ENCODE measurements at places on chromosomes 11 and 22. TPM values are rescaled to one million over a fixed set of nuclear protein-coding genes. Genes with fewer than 3 reads are reported as not detected.

DNA sequence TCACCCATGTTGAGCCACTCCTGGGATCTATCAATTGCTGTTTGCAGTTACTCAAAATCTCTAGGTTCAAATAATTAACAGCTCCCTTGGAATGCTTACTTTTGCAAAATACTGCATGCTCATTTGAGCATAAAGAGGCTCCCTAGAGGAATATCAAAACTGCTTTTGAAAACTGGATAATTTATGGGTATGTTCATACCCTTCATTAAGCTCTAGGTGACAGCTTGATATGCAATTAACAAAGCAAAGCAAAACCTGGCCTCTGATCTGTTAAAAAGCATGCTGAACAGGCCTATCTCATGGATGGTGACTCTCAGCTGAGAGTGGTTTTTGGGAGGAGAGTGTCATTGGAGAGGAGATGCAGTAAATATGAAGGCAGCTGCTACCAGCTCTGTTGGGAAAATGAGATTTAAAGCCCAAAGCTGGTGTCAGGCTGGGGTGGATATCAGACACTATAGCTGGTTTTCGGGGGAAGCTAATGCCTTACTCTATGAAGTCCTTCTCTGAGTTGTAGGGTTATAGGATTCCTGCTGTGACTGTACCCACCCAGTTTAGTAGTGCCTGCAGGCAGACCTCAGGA lies 110.9 kb downstream of the RASSF10 start:
- peak overlapping the region; percentile 85 for H3K27ac ChIP-seq
- H3K4me1 ChIP-seq: peaks cover 54% of the 10 kb centered on the region
- no peaks in the 10 kb centered on the region for H3K36me3 ChIP-seq
- H3K4me3 ChIP-seq: no peak overlapping the region

DNA sequence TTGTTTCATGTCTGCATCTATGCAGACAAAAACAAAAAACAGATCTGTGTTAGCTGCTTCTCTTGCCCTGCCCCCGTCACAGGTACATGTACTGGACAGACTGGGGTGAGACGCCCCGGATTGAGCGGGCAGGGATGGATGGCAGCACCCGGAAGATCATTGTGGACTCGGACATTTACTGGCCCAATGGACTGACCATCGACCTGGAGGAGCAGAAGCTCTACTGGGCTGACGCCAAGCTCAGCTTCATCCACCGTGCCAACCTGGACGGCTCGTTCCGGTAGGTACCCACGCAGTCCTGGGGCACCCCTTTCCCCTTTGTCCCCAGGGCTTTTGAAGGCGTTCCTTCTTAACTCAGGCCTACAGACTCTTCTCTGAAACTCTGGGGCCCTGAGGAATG lies 45.2 kb downstream of the LRP5 start:
- peaks cover 4% of the 10 kb centered on the region for H3K36me3 ChIP-seq
- peak; percentile 38 for DNase-seq
- H3K27me3 ChIP-seq: no peaks in the 10 kb centered on the region
- H3K4me1 ChIP-seq: peaks cover 23% of the 10 kb centered on the region
- no peak overlapping the region for H3K27ac ChIP-seq
- H3K4me3 ChIP-seq: no peak overlapping the region

- peak overlapping the region; percentile 85 for H3K27ac ChIP-seq
- H3K27me3 ChIP-seq: no peaks in the 10 kb centered on the region
- no peaks in the 10 kb centered on the region for H3K36me3 ChIP-seq
- peaks cover 44% of the 10 kb centered on the region for H3K4me1 ChIP-seq
- DNase-seq: peak; percentile 94
- no peak overlapping the region for H3K4me3 ChIP-seq
Observed at GRCh38 chr11:122721964-122722266, 66.4 kb downstream of the UBASH3B start.

DNA sequence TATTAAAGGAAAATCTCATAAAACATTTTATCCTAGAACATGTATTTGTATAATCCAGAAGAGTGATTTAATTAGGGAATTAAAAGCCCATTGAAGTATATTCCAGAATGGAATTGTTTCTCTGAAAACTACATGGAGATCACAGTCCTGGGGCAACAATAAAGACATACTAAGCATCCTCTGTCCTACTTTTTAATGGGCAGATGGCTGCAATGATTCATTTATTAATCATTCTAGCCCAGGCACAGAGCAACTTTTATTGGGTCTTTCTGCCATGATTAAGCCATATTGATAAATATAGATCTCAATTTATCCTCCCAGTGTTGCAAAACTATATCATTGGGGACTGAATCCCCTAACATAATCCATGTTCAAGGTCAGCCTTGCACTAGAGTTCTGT lies 22.0 kb downstream of the FAM181B start:
- H3K27ac ChIP-seq: no peak overlapping the region
- H3K4me1 ChIP-seq: no peaks in the 10 kb centered on the region
- no peaks in the 10 kb centered on the region for H3K36me3 ChIP-seq
- H3K27me3 ChIP-seq: peaks cover 17% of the 10 kb centered on the region
- H3K4me3 ChIP-seq: no peak overlapping the region

DNA sequence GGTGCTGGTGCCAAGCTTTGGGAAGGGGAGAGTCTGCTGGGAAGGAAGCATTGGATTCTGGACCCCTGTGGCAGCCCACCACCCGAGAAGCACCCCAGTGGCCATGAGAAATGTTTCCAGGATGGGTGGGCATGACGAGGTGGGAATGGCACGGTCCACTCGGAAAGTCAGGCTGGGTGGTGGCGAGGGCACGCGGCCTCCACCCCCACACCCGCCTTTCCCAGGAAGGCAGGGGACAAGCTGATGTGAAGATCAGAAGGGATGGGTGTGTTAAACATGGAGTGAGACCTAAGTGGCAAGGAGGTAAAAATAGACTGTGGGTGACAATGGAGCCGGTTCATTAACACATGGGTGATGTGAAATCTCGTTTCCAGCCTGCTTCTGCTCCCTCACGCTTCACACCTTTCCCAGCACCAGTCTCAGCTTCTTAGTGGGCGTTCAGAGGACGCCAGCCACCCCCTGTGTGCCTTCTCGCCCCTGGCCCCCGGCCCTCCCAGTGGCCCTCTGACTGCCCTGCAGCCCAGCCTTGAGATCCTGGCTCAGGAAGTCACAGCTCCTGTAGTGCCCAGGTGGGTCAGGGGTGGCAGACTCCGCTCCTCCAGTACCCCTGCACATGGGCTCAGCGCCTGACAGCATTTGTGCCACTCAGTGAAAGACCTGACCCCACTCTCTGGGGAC lies 27.6 kb downstream of the LRRC10B start:
- no peaks in the 10 kb centered on the region for H3K36me3 ChIP-seq
- no peak for DNase-seq
- H3K27me3 ChIP-seq: peaks cover under 1% of the 10 kb centered on the region

GRCh38 chr11:9787981-9788521 lies 124.2 kb downstream of the SWAP70 start:
- no peak overlapping the region for H3K4me3 ChIP-seq
- peaks cover 22% of the 10 kb centered on the region for H3K4me1 ChIP-seq
- H3K27ac ChIP-seq: peak overlapping the region; percentile 82
- no peaks in the 10 kb centered on the region for H3K27me3 ChIP-seq
- peaks cover 43% of the 10 kb centered on the region for H3K36me3 ChIP-seq

- no peak overlapping the region for H3K27ac ChIP-seq
- H3K4me1 ChIP-seq: no peaks in the 10 kb centered on the region
Observed at GRCh38 chr22:49267996-49268395, 559.7 kb downstream of the BRD1 start.

- no peaks in the 10 kb centered on the region for H3K36me3 ChIP-seq
- no peak overlapping the region for H3K27ac ChIP-seq
- no peak overlapping the region for H3K4me3 ChIP-seq
- no peak for DNase-seq
- H3K4me1 ChIP-seq: no peaks in the 10 kb centered on the region
- no peaks in the 10 kb centered on the region for H3K27me3 ChIP-seq
Observed at GRCh38 chr11:127552446-127552845, 551.9 kb upstream of the KIRREL3 start.

DNA sequence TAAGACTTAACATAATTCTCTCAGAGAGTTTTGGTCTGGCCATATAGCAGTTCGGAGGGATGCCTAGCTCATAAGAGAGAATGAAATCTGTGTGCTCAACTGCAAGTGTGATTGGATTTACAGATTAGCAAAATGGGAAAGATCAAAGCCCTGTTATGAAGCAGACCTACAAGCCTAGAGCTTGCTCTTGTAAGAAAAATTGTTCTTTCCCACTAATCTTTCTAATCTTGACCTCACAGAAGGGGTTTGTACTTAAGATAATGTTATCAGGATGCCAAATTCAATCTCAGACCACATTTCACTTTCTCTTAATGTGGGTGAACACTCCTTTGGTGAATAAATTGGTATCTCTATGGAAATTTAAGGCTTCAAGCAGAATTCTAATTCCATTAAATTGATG lies 267.2 kb downstream of the RAB38 start:
- no peaks in the 10 kb centered on the region for H3K36me3 ChIP-seq
- DNase-seq: no peak
- no peaks in the 10 kb centered on the region for H3K27me3 ChIP-seq
- H3K4me1 ChIP-seq: no peaks in the 10 kb centered on the region
- no peak overlapping the region for H3K27ac ChIP-seq

GRCh38 chr11:57650739-57651090 lies 1.0 kb upstream of the YPEL4 start:
- no peak overlapping the region for H3K4me3 ChIP-seq
- H3K4me1 ChIP-seq: peaks cover 43% of the 10 kb centered on the region
- H3K27me3 ChIP-seq: peaks cover 33% of the 10 kb centered on the region

GRCh38 chr11:88212300-88212699 lies 37.1 kb upstream of the RAB38 start:
- no peak overlapping the region for H3K27ac ChIP-seq
- no peak overlapping the region for H3K4me3 ChIP-seq
- no peaks in the 10 kb centered on the region for H3K36me3 ChIP-seq
- DNase-seq: no peak

GRCh38 chr11:116736763-116737162 lies 36.0 kb downstream of the BUD13 start:
- no peak overlapping the region for H3K27ac ChIP-seq
- no peak for DNase-seq
- peaks cover 9% of the 10 kb centered on the region for H3K27me3 ChIP-seq
- no peaks in the 10 kb centered on the region for H3K36me3 ChIP-seq

- no peak overlapping the region for H3K27ac ChIP-seq
- no peak overlapping the region for H3K4me3 ChIP-seq
- DNase-seq: peak; percentile 57
- H3K36me3 ChIP-seq: peaks cover 35% of the 10 kb centered on the region
- H3K27me3 ChIP-seq: no peaks in the 10 kb centered on the region
Observed at GRCh38 chr11:76656050-76656531, 14.5 kb downstream of the LRRC32 start.

DNA sequence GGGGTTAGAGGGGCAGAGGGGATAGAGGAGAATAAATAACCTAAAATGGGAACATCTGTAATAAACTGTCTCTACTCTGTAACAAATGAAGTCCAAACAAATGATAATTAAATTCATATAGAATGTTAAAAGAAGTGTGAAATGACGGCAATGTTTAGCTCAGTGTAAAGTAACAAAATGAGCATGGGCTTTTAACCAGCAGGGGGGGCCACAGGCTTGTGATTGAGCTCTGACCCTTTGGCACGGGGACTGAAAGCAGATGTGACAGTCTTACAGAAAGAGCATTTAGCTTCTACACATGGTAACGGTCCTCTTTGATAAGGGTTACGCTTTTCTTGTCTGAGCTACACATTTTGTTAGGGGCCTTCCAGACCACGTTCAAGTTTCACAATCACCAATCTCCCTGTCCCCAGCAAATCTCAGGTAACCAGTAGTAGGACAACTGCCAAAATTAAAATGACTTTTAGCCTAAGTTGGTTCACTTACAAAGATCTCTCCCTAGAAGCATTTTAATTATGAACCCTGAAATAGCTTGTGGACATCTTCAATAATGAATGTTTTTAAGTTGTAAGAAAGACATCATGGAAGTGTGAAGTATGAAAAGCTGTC lies 262.5 kb downstream of the DCDC1 start:
- no peaks in the 10 kb centered on the region for H3K4me1 ChIP-seq
- no peaks in the 10 kb centered on the region for H3K36me3 ChIP-seq
- DNase-seq: peak; percentile 53
- no peak overlapping the region for H3K27ac ChIP-seq

DNA sequence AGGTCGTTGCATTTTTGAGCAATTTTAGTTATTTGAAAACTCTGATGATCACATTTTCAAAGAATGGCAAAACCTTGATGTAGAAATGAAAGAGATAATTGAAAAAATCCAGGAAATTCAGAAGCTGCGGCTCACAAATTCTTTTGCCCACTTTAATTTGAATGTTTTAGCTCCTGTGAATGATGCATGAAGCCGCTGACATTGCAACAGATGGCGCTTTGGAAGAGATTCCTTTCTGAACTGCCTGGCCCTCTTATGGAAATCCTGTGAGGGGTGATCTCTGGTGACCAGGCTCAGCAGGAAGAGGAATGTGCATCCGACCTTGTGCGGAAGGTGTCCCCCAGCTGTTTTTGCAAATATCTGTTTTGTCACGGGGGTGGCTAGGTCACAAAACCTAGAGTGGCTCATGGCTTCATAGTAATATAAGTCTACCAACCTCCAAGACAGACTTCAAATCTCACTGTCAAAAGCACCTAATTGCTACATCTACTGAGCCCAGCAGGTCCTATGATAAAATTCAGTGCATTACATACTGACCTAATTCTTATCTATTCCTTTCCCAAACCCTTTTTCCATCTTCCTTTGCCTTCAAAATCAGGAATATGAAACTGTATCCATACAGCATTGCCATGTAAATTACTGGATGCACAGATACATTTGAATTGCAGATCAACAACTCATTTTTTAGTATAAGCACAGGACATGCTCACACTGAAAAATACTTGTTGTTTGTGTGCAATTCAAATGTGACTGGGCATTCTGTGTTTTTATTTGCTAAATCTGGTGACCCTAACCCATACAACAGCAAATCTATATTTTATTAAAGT lies 412.7 kb downstream of the ETS1 start:
- H3K4me3 ChIP-seq: no peak overlapping the region
- no peaks in the 10 kb centered on the region for H3K36me3 ChIP-seq
- no peaks in the 10 kb centered on the region for H3K27me3 ChIP-seq
- H3K4me1 ChIP-seq: peaks cover 14% of the 10 kb centered on the region
- DNase-seq: no peak
- peak overlapping the region; percentile 21 for H3K27ac ChIP-seq

The WT1 gene
- total RNA-seq: under 0.01 TPM

The SCGB2A2 gene
- not detected for total RNA-seq

The MED17 gene
- 32.6 TPM for total RNA-seq

The TRIM6 gene
- total RNA-seq: 3.6 TPM

The MUC2 gene
- total RNA-seq: not detected

The INPP5J gene
- total RNA-seq: 0.36 TPM

The OR51B4 gene
- total RNA-seq: not detected

Measured in osteoblast (primary cell).